Thymus (tissue), 14 donors: ENCODE measurements at places on chromosomes 1 and 21. TPM values are rescaled to one million over a fixed set of nuclear protein-coding genes. Genes with fewer than 3 reads are reported as not detected.

Gene CDK11A
- polyA plus RNA-seq = 52.2 TPM

DNA sequence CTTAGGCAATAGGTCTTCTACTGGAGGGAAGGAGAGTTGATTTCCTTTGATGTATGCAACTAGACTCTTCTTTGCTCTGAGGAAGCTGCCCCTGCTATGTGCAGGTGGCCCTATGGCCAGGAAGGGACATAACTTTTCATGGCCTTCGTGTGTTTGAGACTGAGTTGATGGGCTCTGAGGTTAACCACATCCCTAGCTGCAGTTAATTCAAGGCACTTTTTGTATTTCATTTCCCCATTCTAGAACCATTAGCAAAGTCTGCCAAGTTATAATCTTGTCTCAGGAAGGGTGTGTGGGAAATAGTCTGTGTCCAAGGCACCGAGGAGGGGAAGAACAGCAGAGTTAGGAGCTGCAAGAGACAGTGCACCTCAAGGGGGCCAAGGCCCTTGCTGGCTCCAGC lies 2.5 kb downstream of the FCRL4 start:
- no peak for DNase-seq

DNA sequence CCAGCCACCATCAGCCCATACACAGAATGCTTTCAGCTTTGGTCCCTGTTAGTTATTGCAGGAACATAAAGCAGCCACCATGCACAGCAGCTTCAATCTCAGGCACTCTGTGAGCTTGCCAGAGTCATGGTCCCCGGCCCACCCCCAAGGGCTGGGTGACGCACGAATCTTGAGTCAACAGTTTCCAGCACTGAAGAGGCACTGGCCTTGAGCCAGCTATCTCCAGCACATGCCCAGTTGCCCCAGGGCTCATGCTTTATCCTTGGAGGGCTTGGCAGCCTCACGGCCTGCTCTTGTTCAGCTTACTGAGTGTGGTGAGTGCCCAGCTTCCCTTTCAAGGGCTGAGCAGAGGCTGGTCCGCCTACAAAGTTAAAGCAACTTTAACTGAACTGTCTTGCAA lies 200.7 kb upstream of the RAB4A start:
- DNase-seq = no peak

Gene SPTA1
- polyA plus RNA-seq = 0.41 TPM

- DNase-seq = peak; percentile 19
These were observed 641 bp upstream of the ZBTB21 start for GRCh38 chr21:42010507-42011495.

DNA sequence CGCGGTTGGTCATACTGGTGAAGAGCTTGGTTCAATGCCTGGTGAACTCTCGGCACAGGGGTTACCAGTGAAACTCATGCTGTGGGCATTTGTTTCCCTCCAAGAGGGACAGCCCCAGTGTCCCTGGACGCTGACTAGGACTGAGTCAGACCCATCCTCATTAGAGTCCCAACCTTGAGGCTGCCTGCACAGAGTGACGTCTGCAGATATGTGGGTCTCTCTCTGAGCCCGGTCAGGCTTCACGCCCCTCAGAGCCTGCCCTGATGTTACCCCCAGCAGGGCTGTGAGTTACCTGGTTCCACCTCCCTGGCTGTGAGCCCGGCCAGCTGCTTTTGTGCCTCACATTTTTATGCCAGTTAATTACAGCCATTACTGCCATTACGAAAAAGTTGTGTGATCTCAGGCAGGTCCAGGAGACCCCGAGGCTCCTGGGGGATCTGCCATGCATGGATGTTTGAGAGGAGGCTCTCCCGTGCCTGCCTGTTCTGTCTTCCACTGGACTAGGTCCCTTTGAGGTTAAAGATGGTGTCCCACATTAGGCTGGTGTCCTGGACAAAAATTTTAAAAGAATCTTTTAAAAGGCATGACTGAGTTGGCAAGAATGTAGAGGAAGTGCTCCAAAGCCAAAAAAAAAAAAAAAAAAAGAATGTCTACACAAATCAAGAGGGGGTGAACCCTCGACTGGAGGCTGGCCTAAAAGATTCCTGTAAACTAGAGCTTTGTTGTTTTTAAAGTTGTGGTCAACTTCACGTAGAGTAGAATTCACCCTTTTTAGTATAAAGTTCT lies 36.6 kb upstream of the PADI1 start:
- DNase-seq = no peak

DNA sequence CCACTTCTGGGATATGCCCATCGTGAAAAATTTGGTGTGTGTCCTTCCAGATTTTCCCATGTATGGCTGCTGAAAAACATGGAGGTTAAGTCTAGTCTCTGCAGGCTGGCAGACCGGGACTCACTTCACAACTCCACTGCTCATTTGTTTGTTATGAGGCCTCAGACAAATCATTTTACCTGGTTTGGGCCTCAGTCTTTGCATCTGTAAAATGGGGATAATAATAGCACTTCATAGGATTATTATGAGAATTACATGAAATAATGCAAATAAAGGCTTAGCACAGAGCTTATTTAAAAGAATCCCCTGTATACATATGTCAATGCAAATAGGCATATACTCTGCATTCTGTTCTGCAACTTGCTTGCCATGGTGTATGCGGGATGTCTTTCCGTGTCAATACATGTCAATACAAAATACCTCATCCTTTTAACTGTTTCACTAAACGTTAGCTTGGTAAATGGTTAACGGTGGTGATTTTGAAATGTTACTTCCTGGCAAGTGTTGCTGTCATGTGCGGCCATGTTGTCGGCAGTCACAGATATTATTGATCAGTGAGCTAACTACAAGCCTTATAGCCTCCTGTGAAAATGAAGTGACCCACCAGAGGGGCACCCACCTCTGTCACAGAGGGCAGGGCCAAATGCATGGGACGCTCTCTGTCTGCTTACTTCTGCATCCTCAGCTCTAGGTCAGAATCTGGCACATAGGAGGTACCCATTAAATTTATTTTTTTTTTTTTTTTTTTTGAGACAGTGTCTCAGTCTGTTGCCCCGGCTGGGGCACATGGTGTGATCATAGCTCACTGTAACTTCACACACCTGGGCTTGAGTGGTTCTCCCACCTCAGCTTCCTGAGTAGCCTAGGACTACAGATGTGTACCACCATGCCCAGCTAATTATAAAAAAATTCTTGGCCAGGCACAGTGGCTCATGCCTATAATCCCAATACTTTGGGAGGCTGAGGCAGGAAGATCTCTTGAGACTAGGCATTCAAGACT lies 4.3 kb downstream of the LCK start:
- DNase-seq = no peak

Gene NUAK2
- 4.0 TPM for polyA plus RNA-seq

DNA sequence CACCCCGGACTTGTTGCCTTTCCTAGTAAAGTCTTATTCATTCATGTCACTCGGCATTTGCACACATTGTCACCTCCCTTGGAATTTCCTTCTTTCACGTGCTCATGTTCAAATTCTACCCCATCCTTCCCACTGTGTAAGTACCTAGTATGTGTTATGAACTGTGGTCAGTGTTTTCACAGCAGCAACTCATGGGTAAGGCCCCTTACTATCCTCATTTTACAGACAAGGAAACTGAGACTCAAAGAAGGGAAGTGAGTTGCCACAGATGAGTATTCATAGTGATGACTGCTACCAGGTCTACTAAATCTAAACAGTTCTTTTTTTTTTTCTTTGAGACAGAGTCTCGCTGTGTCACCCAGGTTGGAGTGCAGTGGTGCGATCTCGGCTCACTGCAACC lies 10.5 kb downstream of the CITED4 start:
- no peak for DNase-seq

- peak; percentile 54 for DNase-seq
These were observed 553 bp downstream of the TTF2 start for GRCh38 chr1:117060441-117061317.

DNA sequence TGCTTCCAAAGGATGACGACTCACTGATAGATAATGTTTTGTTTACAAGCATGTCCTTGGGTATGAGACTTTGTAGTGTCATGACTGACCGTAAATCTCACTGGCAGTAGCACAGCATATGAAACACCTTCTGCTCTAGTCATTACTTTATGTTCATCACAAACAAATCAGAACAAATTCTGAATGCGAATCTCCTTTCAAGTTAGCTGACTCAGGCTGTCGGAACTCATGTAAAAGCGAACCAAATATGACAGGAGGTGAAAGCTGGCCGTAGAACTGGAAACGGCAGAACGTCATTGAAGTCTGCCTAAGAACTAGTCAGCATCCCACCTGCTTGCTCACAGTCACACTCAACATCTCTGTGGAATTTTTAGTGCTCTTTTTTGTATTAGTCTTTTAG lies 143.9 kb downstream of the RGS7 start:
- no peak for DNase-seq

- no peak for DNase-seq
These were observed 60.0 kb downstream of the FBXO2 start for GRCh38 chr1:11594222-11594621.

GRCh38 chr21:34745557-34746255 lies 76.9 kb downstream of the CLIC6 start:
- DNase-seq = peak; percentile 32

Gene NRDC
- 151 TPM for polyA plus RNA-seq

Gene PLPP3
- polyA plus RNA-seq = 31.3 TPM

- no peak for DNase-seq
These were observed 126.8 kb downstream of the HIVEP3 start for GRCh38 chr1:41791667-41792484.

Gene NHLH1
- 0.43 TPM for polyA plus RNA-seq

DNA sequence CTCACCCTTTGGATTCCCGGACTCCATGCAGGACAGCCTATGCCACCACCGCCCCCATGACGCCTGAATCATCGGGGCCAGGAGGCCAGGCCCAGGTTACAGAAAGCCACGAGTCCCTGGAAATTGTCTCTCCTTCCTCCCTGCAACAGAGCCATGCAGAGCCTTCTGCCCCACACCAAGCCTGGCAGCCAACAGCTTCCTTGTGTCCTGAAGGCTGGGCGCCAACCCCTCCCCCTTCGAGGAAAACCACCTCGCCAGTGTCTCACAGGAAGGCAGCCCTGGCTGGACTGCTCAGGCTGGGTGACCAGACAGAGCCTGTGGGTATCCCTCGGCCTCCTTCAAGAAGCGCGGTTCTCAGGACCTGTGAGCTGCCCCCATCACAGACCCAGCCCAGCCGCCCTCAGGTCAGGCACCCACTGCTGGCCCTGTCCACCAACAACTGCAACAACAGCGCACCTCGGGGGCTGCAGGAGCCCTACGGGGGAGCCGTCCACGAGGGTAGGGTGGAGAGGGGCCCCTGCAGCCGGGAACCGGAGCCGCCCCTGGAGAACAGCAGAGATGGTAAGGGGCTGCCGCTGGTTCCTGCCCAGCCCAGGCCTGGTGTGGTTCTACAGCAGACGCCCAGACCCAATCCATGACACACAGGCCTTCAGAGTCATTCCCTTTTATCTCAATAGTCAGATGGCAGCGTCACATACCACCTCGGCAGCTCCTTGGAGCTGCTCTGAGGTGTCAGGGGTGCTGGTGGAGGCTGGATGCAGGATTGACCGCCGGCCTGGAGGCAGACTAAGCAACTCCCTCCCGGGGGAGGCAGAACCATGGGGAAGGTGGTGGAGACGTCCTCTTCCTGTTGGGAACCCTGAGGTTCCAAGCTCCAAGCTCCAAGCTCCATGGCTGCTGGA lies 23.7 kb downstream of the KIAA1614 start:
- no peak for DNase-seq

GRCh38 chr1:15107058-15107687 lies 46.4 kb upstream of the TMEM51 start:
- DNase-seq = no peak

Gene UBXN11
- 42.7 TPM for polyA plus RNA-seq

GRCh38 chr1:204723131-204723787 lies 37.7 kb upstream of the LRRN2 start:
- no peak for DNase-seq

GRCh38 chr1:180579961-180580611 lies 21.3 kb downstream of the OVAAL start:
- DNase-seq = no peak

- DNase-seq = no peak
These were observed 122.5 kb downstream of the NR5A2 start for GRCh38 chr1:200150006-200150405.

GRCh38 chr1:108816049-108816893 lies 40.6 kb downstream of the AKNAD1 start:
- DNase-seq = no peak

Gene TEDDM1
- polyA plus RNA-seq = 0.02 TPM

- DNase-seq = no peak
These were observed 82.1 kb upstream of the F3 start for GRCh38 chr1:94623560-94624148.

DNA sequence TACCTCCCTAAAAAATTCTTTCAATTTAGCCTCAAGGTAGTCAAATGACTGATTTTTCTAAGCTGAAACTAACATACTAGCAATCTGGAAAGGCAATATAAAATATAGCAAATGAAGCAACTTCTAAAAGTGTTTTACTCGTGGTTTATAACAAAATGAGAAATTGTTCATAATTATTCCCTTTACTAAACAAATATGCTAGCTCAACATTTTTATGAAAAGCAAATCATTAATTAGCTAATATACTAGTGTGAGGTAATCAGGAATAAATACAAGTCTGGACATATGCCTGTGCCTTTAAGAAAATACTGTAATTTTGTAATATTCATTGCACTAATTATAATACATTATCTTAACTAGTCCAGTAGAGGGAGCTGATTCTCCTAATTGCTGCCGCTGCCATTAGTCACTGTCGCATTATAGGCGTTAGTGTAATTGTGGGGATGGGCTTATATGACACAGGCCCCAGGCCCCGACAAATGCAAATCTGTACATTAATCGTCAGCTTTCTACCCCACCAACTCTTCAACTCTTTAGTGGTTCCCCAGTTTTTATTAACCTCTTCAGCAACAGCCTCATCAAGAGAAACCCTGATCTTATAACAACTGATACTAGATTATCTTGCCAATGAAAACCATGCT lies 160.9 kb downstream of the GABPA start:
- no peak for DNase-seq

Gene SHE
- polyA plus RNA-seq = 7.6 TPM

- no peak for DNase-seq
These were observed 14.3 kb upstream of the NTMT2 start for GRCh38 chr1:170131450-170131849.

DNA sequence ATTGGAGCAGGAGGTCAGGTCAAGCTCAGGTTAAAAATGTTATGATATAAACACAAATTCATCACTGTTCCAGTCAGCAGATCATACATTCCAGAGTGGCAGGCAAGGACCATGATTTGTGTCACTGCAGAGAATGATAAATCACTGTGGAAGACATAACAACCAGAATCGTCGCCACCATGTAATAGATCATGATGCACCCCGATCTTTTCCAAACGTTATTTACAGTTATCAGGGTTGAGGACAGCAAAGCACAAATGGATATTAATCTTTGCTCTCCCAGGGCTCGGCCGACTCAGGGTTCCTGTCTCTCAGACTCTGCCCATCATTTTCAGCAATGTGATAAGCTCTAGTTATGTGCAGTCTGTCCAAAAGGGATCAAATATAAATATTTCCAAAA lies 122.7 kb downstream of the ZBTB18 start:
- DNase-seq = no peak

GRCh38 chr1:210125143-210125542 lies 107.5 kb upstream of the SERTAD4 start:
- no peak for DNase-seq
